ENCODE measurements at places on chromosomes 4 and X.

- DNase-seq: no peak
These were observed 131.5 kb upstream of the LDB2 start for GRCh38 chr4:17029964-17030363.

DNA sequence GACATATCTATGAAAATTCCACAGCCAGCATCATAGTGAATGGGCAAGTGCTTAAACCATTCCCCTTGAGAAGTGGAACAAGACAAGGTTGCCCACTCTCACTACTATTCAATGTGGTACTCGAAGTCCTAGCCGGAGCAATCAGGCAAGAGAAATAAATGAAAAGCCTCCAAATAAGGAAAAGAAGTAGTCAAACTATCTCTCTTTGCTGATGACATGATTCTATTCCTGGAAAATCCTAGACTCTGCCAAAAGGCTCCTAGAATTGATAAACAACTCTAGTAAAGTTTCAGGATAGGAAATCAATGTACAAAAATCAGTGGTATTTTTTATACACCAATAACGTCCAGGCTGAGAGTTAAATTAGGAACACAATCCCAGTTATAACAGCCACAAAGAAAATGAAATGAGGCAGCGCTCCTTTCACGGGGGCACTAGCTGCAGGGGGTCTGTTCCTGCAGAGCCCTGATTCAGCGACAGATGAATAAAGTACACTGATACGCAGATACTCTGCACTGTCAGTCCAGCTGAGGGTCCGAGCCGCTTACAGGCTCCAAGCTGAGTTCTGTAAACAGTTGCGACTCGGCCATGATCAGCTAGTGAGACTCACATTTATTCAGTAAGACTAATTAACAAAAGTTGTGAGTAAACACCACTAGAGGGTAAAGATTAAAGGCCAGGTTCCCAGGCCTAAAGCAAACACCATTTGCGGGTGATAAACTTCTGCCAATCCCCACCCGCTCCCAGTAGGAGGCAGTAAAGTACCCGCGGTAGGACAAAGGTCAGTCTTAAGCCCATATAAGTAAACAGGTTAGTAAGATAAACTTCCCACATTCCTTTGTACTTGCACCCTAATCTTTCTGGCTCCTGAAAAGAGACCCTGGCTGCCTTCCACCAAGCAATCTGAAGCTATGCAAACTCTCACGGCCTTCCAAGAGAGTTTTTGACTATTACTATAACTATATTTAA lies 290.6 kb upstream of the GRID2 start:
- no peak for DNase-seq

- no peak for DNase-seq
These were observed 492.9 kb downstream of the INPP4B start for GRCh38 chr4:142353149-142353738.

DNA sequence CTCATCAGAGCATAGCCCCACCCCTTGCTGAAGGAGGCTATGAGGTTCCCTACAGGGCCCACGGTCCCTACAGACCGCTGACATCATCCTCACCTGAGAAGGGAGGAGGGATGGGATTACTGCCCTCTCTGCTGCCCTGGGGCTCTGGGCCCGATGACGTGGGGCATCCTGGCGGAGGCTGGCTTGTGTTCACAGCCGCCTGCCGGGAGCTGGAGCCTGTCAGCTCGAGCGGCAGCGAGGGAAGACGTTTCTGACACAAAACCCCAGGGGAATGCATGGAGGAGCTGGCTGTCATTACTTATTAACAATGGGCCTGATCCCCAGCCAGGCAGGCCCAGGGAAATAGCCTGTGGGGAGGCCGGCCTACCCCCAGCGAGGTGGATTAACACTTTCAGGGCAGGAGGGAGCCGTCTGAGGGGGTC lies 106.6 kb upstream of the ATP6AP2 start:
- no peak for DNase-seq

GRCh38 chr4:150206954-150207353 lies 128.7 kb downstream of the DCLK2 start:
- DNase-seq: no peak

DNA sequence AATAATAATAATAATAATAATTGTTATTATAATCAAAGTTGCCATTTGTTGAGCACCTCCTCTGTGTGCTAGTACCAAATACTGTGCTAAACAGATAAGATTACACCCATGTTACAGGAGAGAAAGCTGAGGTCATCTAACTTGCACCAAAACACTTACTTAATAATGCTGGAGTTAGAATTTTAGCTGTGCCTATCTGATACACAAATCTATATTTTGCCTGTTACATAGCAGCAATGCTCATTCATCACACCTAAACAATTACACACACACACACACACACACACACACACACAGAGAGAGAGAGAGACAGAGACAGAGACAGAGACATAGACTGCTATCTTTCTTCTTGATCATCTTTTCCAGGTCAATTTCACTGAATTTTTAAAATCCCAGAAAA lies 170.9 kb upstream of the KLF3 start:
- DNase-seq: no peak
